ENCODE measurements at places on chromosomes 7 and 10.

GRCh38 chr10:48552946-48553564 lies 51.8 kb downstream of the ARHGAP22 start:
- DNase-seq, result no peak

DNA sequence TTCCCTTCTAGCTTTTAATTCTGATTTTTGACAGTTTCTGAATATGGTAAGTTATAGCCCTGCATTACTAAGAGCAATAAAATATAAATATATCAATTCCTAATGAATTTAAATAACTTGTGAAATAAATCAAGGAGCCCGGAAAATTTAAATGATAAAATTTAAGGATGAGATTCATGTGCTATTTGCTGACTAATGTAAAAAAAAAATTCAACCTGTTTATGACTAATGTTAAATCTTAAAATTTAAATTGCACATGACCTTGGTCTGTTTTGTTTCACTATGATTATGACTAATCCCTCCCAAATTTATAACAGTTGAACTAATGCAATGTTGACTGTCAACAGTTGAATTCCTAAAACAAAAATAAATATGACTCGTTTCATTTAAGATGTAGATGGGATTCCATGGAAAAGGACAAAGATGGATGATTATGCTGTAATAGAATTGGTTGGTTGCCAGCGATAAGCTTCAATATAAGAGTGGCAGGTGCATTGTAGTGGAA lies 419.9 kb downstream of the NRG3 start:
- no peak for DNase-seq

DNA sequence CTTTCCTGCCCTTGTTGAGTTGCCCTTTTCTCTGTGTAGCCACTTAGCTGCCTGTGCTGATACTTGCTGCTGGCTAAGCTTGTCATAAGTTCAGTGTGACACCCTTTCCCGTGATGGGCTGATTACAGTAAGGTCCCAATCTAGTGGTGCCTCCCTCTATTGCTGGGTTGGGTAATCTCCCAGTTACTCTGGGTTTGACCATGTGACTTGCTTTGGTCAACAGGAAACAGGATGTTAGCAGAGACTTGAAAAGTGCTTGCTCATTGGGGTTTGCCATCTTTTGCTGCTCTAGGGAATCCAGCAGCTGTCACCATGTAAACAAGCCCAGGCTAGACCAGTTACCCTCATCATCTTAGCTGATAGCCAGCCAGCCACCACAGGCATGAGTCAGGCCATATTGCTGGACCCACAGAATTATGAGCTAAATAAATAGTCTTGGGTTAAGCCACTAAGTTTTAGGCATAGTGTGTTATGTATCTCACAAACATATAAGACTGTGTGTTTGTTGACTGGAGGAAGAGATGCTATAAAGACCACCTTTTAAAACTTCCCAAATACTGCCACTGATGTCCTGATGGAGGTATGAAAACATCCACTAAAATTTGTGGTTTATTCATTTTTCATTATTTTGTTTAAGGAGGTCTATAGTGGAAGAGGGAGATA lies 4.0 kb upstream of the LEP start:
- DNase-seq, result no peak

GRCh38 chr10:106815427-106816043 lies 349.0 kb downstream of the SORCS1 start:
- DNase-seq, result no peak

- DNase-seq, result no peak
Observed at GRCh38 chr7:117076426-117076943, 123.2 kb downstream of the ST7 start.

GRCh38 chr7:90081621-90082020 lies 72.6 kb upstream of the STEAP1 start:
- DNase-seq, result no peak

DNA sequence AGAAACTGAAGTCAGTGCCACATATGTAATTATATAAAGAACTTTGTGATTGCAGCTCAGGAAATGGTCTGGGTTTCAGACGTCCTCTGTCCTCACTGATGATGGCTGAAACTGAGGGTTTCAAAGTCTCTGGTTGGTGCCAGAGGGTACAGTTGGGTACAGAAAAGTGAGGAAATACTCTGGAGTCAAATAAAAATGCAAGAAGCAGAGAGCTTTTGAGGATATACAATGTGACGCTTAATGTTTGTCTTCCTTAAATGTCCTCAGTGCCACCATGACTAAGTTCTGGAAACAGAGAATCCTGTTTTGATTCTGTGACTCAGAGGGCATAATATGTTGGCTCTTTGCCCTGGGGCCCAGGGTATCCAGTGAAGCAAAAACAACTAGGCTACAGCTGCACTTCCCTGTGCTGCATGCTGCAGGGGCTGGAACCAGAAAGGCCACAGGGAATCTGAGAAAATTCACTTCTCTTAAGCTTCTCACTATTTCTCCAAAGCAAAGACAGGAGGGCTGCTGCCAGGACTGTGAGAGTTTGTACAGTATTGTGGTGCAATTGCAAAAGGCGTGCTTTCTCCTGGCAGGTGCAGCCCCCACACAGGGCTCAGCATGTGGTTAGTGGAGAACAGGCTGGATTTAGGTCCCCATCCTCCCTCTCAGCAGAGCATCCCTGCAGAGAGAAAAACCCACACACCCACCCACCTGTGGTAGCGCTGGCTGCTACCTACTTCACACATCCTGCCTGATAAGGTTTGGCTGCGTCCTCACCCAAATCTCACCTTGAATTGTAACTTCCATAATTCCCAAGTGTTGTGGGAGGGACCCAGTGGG lies 169.5 kb upstream of the SVIL start:
- no peak for DNase-seq

- DNase-seq, result no peak
Observed at GRCh38 chr7:68706291-68706690, 892.0 kb upstream of the AUTS2 start.

DNA sequence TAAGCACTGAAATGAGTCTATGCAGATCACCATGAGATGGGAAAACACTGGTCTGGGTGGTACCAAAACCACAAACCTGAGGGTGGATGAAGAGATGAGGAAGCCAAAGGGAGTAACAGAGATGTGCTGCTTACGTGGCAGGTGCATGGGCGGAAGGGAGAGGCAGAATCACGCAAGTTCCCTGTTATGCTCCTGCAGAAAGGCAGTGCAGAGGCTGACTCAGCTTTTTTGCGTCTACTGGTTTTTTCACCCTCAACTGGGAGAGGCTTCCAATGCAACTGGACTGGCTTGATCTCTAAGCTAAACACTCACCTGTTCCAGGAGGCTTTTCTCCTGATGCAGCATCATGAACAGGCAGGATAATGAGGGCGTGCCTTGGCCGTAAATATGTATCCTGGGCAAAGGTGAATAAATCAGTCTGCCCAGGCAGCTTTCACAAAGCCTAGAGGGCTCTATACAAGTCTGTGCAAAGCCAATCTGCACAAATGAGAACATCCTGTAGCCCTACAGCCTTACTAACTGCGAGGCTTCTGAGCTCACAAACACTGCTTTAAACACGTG lies 95.4 kb upstream of the AFAP1L2 start:
- no peak for DNase-seq

- no peak for DNase-seq
Observed at GRCh38 chr10:25758511-25758910, 175.5 kb upstream of the MYO3A start.

- DNase-seq, result no peak
Observed at GRCh38 chr7:121366852-121367431, 29.2 kb downstream of the FAM3C start.

GRCh38 chr7:85065306-85065705 lies 121.5 kb downstream of the SEMA3D start:
- no peak for DNase-seq
